ENCODE measurements at places on chromosomes 6 and 20. TPM values are rescaled to one million over a fixed set of nuclear protein-coding genes. Genes with fewer than 3 reads are reported as not detected.

Gene MLN
- not detected for total RNA-seq

Gene CLPSL1
- total RNA-seq = not detected

Gene TBXT
- not detected for total RNA-seq

Gene ADGRF1
- total RNA-seq = not detected

Gene PTCHD4
- 3.5 TPM for total RNA-seq

Gene TREML2
- not detected for total RNA-seq

Gene ECT2L
- total RNA-seq = not detected

Gene HUS1B
- total RNA-seq = 0.99 TPM

Gene AIF1
- total RNA-seq = not detected

All from smooth muscle cell of trachea (primary cell).